Amniotic stem cell (primary cell): ENCODE measurements at places on chromosomes 7 and 10.
A peak's percentile ranks its signal among the peaks of the same experiment; 100 is the strongest.

- DNase-seq: no peak
Measured at GRCh38 chr10:127424594-127425264, 124.4 kb upstream of the NPS start.

- DNase-seq: no peak
Measured at GRCh38 chr10:97238855-97239254, 53.1 kb upstream of the SLIT1 start.

GRCh38 chr10:69239816-69240434, 19.8 kb downstream of the HKDC1 start:
- DNase-seq: no peak

DNA sequence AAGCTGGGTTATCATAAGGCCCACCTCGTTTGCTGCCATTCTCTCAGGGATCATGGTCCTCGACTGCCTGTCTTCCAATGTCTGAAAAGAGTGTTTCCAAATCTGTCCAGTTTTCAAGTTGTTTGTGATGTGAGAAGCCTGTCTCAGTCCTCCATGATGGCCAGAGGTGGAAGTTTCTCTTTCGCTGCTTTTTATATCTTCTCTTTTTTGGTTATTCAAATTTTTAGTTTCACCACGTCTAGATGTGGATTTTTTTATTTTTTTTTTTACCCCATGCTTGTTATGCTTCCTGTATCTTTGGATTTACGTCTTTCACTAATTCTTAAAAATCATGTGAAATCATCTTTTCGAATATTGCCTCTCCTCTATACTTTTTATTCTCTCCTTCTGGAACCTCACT, 6.1 kb upstream of the RBM33 start:
- no peak for DNase-seq

DNA sequence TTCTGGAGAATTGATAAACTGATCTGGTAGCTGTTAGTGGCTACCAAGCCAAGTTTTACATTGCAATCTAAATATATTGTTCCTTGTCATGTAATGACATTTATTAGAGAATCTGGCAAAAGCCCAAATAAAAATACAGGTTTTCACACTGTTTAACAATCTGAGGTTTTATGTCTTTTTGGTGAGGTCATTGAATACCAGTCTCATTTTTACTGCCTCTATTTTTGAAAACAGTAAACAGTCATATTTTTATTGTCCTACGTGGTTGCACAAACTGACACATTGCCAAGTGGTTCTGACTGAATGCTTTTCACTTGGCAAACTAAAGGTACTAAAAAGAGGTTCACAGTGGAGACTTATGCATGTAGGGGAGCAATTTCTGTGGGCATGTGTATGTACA, 157.5 kb downstream of the PRKG1 start:
- no peak for DNase-seq

DNA sequence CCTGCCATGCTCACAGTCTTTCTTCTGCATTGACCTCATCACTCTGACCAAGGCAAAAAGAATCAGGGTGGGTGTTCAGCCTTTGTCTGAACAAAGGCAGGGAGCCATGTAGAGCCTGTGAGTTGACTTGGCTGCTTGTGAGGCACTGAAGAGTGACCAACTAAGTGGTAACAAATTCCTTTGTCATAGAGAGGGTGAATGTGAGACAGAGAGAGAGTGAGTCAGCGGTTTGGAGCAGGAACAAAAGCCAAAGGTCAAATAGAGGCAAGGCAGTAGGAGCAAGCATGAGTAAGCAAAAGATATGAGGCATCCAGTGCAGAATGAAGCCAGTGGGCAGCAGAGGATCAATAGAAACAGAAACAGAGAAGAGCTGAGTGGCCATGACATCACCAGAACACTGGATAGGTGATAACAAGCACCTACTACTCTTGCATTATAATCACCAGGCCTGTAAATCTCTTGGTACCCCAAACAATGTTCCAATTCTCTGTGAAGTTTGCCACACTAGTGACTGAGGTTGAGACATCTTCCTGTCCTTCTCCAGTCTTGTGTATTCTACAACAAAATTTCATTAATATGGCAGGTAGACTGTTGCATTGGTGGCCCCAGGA, 116.2 kb upstream of the LAMB4 start:
- peak; percentile 34 for DNase-seq

DNA sequence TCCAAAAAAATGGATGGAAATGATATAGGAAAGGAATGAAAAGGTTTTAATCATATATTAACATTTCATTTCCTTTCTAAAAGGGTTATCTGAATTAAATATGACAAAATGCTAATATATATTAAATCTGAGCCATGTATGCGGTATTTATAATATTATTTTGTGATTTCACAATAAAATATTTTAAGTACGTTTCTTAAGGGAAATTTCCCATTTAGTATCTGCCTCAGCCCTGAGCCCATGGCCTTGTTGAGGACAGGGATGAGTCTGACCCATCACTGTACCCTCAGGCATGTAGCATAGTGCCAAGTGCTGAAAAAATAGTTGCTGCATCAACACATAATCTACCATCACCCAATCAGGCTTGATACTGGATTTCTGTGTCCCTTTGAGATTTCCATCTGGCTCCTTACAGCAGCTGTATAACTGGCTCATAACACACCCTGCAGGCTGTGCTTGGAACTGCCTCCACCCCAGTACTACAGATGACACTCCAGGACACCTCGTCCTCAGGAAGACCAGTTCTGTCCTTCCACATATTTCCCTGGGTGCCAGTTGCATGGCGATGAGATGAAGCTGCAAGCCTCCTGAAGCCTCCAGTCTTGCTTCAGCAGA, 59.4 kb upstream of the ASAH2 start:
- DNase-seq: no peak

- DNase-seq: no peak
Measured at GRCh38 chr7:26490640-26491624, 199.3 kb downstream of the SNX10 start.

GRCh38 chr7:69992938-69993337, 394.7 kb downstream of the AUTS2 start:
- no peak for DNase-seq

DNA sequence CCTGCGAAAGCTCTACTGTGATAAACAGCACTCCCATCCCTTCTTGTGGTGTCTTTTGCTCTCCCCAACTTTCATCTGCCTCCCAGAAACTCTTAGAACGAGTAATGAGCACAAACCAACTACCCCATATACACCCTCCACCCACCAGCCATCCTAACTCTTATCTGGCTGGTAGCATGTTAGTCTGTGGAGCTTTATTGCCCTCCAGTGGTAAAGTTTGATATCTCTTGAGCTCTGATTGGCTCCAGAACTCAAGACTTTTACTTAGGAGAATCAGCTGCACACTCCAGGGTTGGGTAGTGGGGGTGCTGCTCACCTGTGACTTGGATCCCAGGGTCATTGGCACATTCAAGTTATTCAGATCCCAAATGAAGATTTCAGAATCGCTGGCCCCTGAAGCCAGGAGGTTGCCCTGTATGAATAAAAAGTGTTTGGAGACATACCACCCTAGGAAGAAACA, 10.9 kb downstream of the SEC31B start:
- DNase-seq: peak; percentile 13

DNA sequence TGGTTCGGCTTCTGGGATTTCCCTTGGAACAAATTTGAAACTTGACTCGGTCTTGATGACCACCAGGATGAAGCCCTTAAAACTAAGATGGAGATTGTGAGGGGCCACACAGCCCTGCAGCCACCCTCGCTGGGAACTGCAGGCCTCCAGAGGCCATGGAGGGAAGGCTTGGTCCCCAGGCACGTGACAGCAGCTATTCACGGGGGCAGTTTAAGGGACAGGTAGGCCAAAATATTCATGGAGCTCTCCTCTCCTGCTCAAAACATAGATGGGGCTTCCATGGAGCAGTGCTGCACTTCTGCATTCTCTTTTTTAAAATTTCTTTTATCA, 137.0 kb downstream of the ADCY1 start:
- DNase-seq: no peak

DNA sequence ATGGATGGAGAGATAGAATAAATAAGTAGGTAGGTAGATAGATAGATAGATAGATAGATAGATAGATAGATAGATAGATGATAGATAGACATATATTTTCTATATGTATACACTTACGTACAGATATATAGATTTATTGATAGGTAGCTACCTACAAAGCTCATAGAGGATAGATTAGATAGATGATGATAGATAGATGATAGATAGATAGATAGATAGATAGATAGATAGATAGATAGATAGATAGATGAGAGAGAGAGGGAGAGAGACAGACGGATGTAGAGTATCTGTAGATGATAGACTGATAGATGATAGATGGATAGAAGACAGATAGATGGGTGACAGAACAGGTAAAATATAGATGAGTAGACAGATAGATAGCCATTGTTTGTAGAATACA, 191.3 kb upstream of the PFKP start:
- DNase-seq: no peak

- DNase-seq: no peak
Measured at GRCh38 chr10:24762966-24763623, 39.4 kb upstream of the ARHGAP21 start.

DNA sequence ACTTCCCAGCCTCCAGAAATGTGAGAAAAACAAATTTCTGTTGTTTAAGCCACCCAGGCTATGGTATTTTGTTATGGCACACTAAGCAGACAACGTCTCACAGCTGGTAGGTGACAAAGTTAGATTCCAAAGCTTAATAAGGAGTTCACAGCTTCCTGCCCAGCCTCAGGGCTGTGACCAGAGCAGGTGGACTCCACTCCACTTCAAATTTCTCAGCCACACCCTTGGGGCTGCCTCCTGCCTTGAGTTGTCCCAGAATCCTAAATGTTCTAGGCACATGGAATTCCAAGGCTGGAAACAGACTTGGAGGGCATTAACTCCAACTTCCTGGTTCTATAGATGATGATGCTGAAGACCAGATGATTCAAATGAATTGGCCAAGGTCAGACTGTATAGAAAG, 310.7 kb downstream of the GRID1 start:
- no peak for DNase-seq

- no peak for DNase-seq
Measured at GRCh38 chr10:36489181-36489580, 636.2 kb upstream of the ANKRD30A start.
